ENCODE measurements at places on chromosomes 13 and 19. TPM values are rescaled to one million over a fixed set of nuclear protein-coding genes. Genes with fewer than 3 reads are reported as not detected.

DNA sequence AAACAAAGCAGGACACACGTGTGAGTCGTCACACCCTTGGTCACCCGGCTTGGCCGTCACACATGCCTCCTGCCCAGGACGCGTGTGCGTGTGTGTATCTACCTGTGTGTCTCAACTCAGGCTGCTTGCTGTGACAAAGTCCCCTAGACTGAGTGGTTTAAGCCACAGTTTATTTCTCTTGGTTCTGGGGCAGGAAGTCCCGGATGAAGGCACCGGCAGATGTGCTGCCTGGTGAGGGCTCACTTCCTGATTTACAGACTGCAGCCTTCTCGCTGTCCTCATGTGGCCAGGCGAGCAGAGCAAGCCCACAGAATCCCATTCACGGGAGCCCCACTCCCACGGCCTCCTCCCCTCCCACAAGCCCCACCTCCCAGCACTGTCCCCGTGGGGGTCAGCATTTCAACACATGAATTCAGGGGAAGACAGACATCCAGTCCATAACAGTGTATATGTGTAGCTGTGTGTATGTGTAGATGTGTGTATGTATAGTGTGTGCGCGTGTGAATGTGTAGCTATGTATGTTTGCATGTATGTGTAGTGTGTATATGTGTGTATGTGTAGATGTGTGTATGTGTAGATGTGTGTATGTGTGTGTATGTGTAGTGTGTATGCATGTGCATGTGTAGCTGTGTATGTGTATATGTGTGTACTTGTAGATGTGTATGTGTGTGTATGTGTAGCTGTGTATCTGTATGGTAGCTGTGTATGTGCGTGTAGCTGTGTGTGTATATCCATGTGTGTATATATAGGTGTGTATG, 51.5 kb downstream of the MCF2L start:
- no peak for DNase-seq

MEF2B gene
- total RNA-seq: 2.5 TPM

GRCh38 chr13:95182570-95183265, 118.5 kb downstream of the ABCC4 start:
- DNase-seq: no peak

DNA sequence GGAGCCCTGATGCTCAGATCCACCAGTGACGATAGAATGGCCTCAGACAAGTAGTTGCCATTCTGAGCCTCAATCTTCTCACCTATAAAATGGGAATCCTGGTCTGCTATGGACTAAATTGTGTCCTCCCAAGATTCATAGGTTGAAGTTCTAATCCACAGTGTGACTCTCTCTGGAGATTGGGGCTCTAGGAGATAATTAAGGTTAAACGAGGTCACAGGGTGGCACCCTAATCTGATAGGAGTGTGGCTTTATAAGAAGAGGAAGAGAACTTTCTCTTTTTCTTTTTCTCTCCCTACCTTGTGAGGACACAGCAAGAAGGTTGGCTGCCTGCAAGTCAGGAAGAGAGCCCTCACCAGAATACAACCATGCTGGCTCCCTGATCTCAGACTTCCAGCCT, 214.1 kb downstream of the KATNAL1 start:
- DNase-seq: no peak

- DNase-seq: no peak
Measured at GRCh38 chr13:109875746-109876145, 89.4 kb upstream of the IRS2 start.

DNA sequence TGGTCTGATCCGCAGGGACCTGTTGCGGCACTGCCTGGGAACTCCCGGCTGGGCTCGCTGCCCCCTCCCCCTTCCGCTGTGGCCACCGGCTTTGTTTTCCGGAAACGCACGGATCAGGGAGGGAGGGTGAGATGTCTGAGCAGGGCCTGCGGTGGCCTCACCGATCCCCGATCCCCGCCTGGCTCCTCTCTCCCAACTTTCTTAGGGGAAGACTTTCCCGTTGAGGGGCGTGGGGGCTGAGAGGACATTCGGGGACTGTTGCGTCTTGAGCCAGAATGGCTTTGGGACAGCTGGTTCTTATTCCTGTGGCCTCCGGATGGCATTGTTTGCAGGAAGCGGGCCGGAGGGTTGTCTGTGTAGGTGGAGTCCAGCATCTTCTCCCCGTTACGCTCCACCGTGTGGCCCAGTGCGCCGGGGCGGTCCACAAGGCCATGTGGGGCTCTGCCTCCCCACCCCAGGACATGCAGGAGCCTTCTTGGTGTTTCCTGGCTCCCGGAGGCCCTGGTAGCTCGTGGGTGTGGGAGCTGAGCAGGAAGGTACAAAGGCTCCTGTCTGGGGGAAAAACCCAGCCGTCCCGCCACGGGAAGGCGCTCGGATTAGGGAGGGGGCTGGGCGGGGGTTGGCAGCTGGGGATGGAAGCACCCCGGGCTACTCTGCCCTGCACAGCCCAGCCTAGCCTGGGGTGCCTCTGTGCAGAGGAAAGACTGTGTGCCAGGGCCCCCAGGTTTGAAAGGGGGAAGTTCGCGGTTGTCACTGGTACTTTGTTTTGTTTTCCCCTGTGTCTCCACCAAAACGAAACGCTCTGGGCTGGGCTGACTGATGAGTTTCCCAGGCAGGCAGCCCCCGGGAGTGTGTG, 1.3 kb downstream of the CSNK1G2 start:
- DNase-seq: peak; percentile 86

ZNF85 gene
- 4.6 TPM for total RNA-seq

DNA sequence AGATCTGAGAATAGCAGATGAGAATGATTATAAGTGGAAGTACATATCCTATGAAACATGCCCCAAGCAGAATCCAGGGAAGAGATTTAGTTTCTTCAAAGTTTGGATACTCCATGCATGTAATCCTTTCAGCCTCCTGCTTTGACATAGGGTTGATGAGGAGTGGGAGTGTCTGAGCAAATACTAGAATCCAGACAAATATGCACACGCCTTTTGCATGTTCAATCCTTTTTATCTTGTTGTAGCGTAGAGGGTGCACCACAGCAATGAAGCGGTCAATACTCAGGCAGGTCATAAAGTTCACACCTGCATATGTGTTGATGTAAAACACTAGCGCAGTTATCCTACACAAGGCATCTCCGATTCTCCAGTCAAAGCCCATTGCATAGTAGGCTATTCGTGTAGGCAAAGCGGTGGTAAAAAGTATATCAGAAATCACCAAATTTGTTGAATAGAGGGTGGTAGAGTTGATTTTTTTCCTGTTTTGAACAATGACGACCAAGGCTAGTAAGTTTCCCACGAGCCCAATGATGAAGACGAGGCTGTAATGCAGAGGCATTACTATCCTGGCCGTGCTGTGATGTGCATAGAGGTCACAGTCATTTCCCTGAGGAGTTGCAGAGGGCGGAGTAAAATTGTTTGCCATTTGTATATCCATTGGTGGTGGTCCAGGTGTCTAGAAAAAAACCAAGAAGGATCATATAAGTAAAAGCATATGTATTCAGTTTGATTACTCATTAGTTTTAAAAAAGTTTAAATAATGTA, 11.5 kb downstream of the GPR183 start:
- no peak for DNase-seq

LIPE gene
- total RNA-seq: 7.9 TPM

DNA sequence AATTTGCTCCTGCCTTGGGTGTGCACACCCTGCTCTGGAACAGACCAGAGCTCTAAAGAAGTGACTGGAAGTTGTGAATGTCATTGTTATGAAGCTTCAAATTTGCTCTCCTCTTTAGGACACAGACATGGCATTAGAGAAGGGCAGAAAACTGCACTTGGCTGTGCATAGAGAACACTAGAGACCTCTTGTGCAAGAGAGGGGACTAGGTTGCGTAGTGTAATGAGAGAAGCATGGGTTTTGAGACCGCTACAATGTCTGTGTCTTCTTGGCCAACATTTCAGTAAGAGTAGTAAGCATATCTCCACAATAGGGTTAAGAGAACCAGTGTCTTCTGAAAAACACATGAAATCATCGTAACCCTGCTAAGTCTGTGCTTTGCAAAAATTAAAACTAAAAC, 423.3 kb downstream of the SPRY2 start:
- no peak for DNase-seq

DNA sequence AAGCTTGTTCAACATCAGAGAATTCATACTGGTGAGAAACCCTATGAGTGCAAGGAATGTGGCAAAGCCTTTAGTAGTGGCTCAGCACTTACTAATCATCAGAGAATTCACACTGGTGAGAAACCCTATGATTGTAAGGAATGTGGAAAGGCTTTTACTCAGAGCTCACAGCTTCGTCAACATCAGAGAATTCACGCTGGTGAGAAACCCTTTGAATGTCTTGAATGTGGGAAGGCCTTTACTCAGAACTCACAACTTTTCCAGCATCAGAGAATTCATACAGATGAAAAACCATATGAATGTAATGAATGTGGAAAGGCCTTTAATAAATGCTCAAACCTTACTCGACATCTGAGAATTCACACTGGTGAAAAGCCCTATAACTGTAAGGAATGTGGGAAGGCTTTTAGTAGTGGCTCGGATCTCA, 25.2 kb downstream of the ZNF383 start:
- DNase-seq: no peak

DNA sequence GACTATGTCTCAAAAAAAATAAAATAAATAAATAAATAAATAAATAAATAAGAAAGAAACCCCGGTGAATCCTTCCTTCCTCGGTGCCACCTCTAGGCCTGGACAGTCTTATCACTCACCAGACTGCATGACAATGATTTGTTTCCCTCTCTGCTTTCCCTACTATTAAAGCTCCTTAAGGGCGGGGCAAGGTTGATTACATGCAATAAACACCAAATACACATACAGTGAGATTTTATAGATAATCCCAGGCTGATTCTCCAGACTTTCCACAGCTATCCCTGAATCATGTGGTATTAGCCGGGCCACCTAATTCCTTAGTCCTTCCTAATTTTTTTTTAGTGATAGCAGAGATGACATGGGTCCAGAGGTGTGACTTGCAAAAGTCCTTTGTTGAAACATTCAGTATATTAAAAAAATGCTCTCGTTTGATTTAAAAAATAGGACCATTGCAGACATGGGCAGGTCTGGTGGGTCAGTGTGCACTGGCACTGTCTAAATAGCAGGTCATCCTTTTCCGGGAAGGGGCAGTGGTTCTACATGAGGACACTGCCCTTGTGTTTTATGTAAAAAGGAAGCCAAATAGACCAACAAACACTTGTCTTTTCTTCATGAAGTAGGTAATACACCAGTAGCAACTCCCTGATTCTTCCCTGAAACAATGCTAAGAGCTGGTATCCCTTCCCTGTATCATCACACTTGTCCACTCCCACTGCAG, 14.5 kb downstream of the EBPL start:
- peak; percentile 49 for DNase-seq

ZBTB32 gene
- total RNA-seq: not detected

GRCh38 chr13:113623491-113624234, 34.3 kb downstream of the ATP4B start:
- DNase-seq: no peak

Data from mucosa of descending colon (tissue), 3 donors.